Omental fat pad (tissue), 4 donors: ENCODE measurements at places on chromosomes 3 and 15. TPM values are rescaled to one million over a fixed set of nuclear protein-coding genes. Genes with fewer than 3 reads are reported as not detected.

- no peak for DNase-seq
Measured at GRCh38 chr3:129795186-129796010, 98.1 kb downstream of the TMCC1 start.

DNA sequence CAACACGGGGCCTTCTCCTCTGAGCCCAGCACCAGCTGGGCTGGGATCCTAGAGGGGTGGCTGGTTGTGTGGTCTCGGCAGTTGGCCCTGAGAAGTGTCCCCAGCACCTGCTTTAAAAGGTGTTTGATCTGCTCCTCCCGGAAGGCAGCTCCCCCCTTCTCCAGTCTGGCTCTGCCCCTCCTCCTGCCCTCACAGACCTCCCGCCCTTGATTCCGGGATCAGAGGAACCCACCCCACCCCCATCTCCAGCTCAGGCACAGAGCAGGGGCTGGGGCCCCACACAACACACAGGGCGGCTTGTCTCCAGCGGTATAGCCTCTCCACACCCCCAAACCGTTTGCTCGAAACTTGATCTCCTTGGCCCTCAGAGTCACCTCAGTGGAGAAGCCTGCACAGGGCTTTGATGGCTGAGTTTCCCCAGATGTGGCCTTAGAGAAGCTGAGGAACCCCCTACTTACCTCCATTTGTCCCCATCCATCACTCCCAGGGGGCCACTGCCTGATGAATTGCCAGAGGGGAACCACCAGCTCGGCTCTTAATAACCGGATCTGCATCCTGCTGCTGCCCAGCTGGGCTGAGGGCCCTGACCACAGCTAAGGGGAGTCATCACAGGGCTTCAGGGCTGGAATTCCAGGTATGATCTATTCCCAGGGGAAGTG, 6.4 kb upstream of the STRA6 start:
- DNase-seq, result no peak

DNA sequence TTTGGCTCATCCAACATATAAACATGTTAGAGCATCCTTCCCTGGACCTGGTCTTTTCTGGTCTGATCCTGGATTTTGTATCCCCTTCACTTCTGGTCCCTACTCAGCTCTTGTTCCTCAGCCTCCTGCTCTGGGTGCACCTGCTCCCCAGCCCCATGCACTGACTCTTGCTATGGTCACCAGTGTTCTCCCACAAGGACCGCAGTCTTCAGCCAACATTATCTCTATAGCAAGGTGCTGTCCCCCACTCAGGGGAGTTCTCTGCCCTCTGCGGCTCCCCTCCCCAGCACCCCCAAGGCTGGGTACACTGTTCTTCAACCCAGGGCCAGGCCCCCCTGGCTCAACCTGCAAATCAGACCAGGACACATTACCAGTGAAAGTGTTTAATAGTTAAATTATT, 80.2 kb downstream of the SEC22A start:
- DNase-seq, result no peak

GRCh38 chr3:58749948-58750347, 83.4 kb upstream of the FAM3D start:
- no peak for DNase-seq

DNA sequence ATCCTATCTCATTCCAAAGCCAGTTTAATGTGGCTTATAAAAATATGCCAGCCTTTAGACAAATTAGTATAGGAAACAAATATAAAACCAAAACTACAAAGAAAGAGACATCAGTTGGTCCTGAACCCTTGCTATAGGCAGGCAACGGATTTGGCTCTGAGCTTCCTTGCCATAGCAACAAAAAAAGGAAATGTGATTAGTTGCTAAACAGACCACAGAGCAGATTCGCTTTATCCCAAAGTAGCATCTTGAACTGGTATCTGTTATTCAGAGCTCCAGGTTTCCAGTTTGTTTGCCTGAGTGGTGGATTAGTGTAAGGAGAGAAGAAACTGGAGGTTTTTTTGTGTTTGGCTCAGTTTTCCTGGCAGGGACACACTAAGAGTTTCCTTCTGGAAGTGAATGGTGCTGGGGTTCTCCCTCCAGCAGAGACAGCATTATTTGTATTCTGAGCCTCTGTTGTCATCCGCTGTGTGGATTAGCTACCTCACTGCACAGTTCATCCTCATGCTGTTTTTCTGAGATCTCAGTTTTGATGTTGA, 44.1 kb downstream of the CHST2 start:
- no peak for DNase-seq

DNA sequence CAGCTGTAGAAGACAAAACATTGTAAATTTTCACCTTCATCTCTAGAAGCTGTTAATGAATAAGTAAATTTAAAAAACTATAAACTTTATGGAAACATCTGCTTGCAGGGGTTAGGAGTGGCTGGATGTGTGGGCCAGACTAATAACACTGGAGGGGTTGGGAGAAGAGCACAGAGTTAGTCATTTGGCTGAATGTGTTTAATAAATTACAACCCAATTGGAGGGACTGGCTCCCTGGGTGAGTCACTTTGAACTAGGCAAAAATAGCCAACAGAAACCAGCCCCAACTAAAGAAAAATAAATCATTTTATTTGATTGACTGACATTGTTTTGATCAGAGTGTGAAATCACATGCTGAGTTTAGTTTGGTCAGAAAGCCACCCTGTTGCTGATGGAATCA, 21.8 kb downstream of the DGKG start:
- DNase-seq, result no peak

- no peak for DNase-seq
Measured at GRCh38 chr3:126134219-126134975, 46.0 kb downstream of the ALDH1L1 start.

- DNase-seq, result no peak
Measured at GRCh38 chr15:72176159-72176558, 21.4 kb downstream of the GRAMD2A start.

- no peak for DNase-seq
Measured at GRCh38 chr3:162546910-162547309, 1050.3 kb downstream of the OTOL1 start.

DNA sequence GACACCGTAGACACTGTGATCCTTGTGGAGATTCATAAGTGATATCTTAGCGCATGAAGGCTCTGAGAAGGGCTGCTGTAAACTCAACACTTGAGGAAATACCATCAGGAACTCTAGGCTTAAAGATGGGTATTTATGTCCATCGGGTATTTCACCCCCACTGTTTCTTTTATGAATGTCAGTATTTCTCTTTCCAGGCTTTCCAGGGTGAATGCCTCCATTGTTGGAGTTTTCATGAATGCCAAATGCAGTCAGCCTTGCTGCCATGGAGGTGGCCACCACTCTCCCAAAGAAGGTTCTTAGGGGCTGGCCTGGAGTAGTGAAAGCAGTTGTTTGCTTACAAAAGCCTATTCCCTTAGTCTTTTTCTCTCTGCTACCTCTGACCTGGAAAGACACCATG, 259.2 kb downstream of the SLCO3A1 start:
- no peak for DNase-seq

- no peak for DNase-seq
Measured at GRCh38 chr15:73605759-73606436, 27.3 kb downstream of the NPTN start.

GRCh38 chr3:187005827-187006481, 75.6 kb downstream of the ST6GAL1 start:
- no peak for DNase-seq

- no peak for DNase-seq
Measured at GRCh38 chr3:48896936-48897335, 1.7 kb downstream of the SLC25A20 start.

GRCh38 chr3:113268311-113268710, 57.0 kb downstream of the BOC start:
- DNase-seq, result no peak

DNA sequence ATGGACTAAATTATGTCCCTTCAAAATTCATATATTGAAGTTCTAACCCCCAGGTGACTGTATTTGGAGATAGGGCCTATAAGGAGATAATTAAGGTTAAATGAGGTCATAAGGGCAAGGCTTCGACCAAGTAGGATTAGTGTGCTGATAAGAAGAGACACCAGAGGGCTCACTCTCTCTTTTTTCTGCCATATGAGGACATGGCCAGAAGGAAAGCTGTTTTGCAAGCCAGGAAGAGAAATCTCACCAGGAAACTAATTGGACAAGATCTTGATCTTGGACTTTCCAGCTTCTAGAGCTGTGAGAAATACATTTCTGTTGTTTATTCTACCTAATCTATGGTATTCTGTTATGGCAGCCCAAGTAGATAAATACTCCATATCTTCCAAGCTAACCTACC, 503.6 kb upstream of the NAALADL2 start:
- DNase-seq, result no peak

- no peak for DNase-seq
Measured at GRCh38 chr15:77749236-77749997, 116.7 kb upstream of the LINGO1 start.

The ZNF662 gene
- total RNA-seq, result 9.9 TPM

The EFHB gene
- not detected for total RNA-seq

The STRIT1 gene
- total RNA-seq, result not detected

The RARRES1 gene
- 691 TPM for total RNA-seq

The MAP1A gene
- 10.9 TPM for total RNA-seq

The DLL4 gene
- total RNA-seq, result 5.8 TPM

The PLSCR5 gene
- total RNA-seq, result not detected

The IL5RA gene
- not detected for total RNA-seq

The ATP13A5 gene
- not detected for total RNA-seq

The SUSD5 gene
- total RNA-seq, result 2.0 TPM
